ENCODE measurements at places on chromosomes 16 and 17.

- no peak for DNase-seq
Observed at GRCh38 chr16:85370881-85371651, 242.1 kb upstream of the GSE1 start.

- no peak for DNase-seq
Observed at GRCh38 chr16:11029948-11030347, 85.6 kb downstream of the CLEC16A start.

GRCh38 chr16:84047626-84048025 is 5.0 kb upstream of the SLC38A8 start:
- no peak for DNase-seq

GRCh38 chr16:17125671-17126070 is 345.1 kb downstream of the XYLT1 start:
- DNase-seq: no peak

DNA sequence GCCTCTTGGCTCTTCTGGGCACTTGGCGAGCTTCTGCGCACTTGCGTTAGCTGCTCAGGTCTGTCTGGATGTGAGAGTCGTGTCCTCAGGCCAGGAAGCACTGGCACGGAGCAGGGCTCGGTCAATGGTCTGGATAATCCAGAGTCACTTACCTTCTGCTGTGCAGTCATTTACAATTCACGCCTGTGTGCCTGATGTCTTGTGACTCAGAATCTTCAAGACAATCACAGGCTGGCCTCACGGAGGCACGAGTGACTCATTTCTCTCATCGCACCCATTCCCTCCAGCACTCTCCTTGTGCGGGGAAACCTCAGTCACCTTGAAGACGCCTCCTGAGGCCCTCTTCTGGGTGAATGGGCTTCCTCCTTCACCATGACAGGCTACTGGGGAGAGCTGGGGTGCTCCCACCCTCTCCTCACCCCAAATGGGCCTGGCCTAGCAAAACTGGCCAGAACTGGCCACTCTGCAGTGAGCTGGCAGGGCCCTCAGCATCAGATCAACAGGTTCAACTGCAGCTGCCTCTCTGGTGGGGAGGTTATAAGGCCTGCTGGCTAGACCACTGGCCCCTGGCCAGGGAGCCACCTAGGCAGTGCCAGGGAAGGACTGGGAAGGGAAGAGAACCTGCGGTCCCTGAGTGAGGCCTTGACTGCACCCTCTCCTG is 1.9 kb upstream of the CAPN15 start:
- DNase-seq: peak; percentile 86

- no peak for DNase-seq
Observed at GRCh38 chr17:4533523-4534504, 21.4 kb downstream of the MYBBP1A start.

DNA sequence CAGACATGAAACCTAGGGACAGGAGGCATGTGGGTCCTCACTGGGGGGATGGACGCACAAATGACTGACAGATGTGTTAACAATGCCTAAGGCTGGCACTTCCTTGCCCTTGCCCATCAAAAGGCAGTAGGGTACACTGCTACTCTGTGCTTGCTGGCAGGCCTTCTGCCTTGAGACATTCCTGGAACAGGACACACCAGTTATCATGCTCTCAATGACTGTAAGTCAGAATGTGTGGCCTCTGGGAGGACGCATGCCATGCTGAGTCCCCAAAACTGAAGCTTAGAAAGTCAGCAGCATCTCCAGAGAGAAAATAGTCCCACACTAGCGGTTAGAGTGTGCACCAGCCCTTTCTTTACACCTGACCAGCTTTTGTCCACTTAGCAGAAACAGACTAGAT is 16.1 kb upstream of the SREBF1 start:
- no peak for DNase-seq

DNA sequence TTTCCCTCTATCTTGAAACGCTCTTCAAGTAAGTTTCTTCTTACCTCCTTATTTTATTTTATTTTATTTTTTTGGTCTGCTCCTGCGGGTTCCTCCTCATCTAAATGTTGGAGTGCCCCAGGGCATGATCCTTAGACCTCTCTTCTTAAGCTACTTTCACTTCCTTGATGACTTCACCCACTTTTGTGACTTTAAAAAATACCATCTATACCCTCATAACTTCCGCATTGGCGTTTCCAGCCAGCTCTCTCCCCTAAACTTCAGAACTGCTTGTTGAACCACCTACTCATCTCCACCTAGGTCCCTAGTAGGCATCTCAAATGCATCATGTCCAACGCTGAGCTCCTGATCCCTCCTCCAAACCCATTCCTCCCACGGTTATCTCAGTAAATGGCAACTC is 51.4 kb upstream of the NFAT5 start:
- DNase-seq: no peak

GRCh38 chr17:65054602-65055001 is 1.9 kb downstream of the GNA13 start:
- no peak for DNase-seq

GRCh38 chr16:56067406-56067805 is 123.9 kb upstream of the GNAO1 start:
- no peak for DNase-seq

- no peak for DNase-seq
Observed at GRCh38 chr17:17455173-17455572, 21.6 kb upstream of the MED9 start.

DNA sequence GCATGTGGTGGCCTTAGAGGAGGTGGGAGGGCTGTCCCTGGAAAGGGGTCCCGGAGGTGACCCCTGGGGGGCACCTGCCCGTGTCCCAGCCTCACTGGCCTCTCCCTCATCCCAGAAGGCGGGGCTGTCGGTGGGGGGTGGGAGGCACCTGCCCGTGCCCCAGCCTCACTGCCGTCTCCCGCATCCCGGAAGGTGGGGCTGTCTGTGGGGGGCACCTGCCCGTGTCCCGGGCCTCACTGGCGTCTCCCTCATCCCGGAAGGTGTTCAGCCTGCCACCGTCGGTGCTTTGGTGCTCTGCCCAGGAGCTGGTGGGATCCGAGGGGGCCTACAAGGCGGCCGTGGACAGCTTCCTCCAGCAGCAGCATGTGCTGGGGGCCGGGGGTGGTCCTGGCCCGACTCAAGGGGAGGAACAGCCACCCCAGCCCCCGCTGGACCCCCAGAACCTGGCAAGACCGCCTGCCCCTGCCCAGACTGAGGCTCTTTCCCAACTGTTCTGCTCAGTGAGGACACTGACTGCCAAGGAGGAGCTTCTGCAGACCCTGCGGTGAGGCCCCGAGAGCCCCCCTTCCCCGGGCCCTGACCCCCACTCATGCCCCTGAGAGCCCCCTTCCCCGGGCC is 6.2 kb downstream of the CTU2 start:
- no peak for DNase-seq

- no peak for DNase-seq
Observed at GRCh38 chr17:37779554-37779953, 34.7 kb upstream of the HNF1B start.

GRCh38 chr16:21097151-21097550 is 53.5 kb downstream of the DNAH3 start:
- no peak for DNase-seq

- no peak for DNase-seq
Observed at GRCh38 chr16:87046235-87046634, 271.0 kb downstream of the C16orf95 start.

DNA sequence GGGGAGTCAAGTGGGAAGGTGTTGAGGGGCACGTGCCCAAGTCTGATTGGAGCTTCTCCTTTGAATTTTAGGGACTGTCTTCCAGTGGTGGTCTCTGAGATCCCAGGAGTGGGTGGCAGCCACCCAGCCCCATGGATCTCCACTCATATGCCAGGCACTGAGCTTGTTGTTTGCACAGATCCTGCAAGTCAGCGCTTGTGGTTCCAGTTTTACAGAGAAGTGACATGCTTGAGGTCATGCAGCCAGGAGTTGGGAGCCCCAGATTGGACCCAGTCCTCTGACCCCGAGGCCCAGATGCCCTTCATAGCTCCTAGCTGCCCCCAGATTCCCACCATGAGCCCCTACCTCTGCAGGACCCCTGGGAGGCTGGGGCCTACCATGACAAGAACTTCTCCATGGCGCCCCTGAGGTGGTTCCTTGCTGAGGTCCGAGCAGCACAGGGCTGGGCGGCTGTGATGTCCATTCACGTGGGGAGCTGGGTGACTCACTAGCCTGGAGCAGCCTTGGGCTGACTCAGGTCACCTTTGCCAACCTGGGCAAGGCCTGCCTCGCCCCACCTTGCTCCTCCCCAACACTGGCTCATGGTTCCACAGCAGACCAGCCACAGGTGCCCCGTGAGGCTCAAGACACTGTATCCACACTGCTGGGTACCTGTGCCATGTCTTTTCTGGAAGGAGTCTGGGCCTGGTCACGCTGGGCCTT is 47.4 kb downstream of the RAI1 start:
- no peak for DNase-seq

DNA sequence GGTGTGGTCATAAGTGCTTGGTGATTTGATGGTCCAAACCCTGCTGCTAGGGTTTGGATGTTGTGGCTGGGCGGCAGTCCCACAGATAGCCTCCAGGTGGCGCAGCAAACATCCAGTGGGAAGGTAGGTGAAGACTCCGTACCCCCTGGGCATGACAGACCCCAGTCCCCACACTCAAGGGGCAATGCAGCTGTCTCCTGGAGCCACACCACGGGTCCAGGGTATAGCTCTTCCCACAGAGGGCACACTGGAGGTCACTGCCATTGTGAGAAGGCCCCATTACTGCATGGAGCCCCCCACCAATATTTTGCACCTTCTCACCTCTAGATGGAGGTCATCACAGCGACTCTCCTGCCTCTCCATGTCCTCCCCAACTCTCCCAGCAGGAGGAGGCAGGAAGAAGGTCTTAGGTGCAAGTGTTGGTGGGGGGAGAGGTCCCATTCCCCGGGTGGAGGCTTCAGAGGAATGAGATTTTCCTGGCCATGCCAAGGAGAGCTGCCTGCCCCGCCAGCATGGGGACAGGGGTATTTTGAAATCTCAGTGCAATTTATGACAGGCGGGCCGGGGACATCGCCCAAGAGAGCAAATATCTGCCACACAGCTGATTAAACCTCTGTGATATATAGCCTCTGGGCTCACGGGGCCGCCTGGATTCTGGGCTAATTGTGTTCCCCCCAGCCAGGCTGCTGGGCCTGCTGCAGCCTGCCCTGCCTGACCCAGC is 17.1 kb upstream of the C17orf113 start:
- DNase-seq: peak; percentile 89

- peak; percentile 94 for DNase-seq
Observed at GRCh38 chr16:66947302-66948065, 12.2 kb downstream of the CES2 start.

- no peak for DNase-seq
Observed at GRCh38 chr16:17304491-17305119, 166.2 kb downstream of the XYLT1 start.
